Stomach (tissue), 19 donors: ENCODE measurements at places on chromosomes 12 and 14. TPM values are rescaled to one million over a fixed set of nuclear protein-coding genes. Genes with fewer than 3 reads are reported as not detected.
A peak's percentile ranks its signal among the peaks of the same experiment; 100 is the strongest.

The PKP2 gene
- total RNA-seq = 34.4 TPM

The NFE2 gene
- 2.0 TPM for total RNA-seq

The AKAP3 gene
- total RNA-seq = 0.29 TPM

The FBXO21 gene
- 70.4 TPM for total RNA-seq

GRCh38 chr12:57983146-57983857, 41.9 kb downstream of the ATP23 start:
- no peak overlapping the region for H3K27ac ChIP-seq
- H3K36me3 ChIP-seq = no peaks in the 10 kb centered on the region
- no peak for DNase-seq
- H3K27me3 ChIP-seq = no peaks in the 10 kb centered on the region
- H3K4me1 ChIP-seq = no peaks in the 10 kb centered on the region

DNA sequence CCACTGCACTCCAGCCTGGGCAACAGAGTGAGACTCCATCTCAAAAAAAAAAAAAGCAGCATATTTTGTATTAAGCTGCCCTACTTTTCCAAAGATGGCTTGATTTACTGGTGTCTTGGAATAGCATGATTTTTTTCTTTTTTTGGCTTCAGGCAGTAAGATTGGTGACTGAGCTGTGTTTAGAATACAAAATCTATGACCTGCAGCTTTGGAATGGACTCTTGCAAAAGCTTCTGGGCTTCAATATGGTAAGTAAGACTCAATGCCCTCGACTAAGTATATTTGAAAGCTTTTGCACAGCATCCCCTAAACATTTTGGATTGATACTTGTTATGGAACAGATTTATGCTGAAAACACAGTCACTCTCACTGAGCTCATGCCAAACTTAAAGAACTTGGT, 87.8 kb downstream of the KNTC1 start:
- no peaks in the 10 kb centered on the region for H3K4me1 ChIP-seq
- H3K27me3 ChIP-seq = no peaks in the 10 kb centered on the region
- DNase-seq = no peak
- no peak overlapping the region for H3K4me3 ChIP-seq
- H3K27ac ChIP-seq = no peak overlapping the region
- peaks cover 51% of the 10 kb centered on the region for H3K36me3 ChIP-seq

DNA sequence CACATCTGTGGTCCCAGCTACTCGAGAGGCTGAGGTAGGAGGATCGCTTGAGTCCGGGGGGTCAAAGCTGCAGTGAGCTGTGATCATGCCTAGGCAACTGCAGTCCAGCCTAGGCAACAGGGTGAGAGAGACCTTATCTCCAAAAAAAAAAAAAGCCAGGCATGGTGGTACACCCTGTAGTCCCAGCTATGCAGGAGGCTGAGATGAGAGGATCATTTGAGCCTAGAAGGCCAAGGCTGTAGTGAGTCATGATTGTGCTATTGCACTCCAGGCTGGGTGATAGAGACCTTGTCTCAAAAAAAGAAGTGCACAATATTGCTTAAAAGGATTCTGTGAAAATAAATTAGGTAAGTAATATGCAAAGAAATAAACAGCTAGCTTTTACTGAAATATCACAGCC, 17.0 kb downstream of the NAA25 start:
- H3K36me3 ChIP-seq = peaks cover 67% of the 10 kb centered on the region
- H3K4me3 ChIP-seq = no peak overlapping the region
- H3K4me1 ChIP-seq = no peaks in the 10 kb centered on the region
- no peak overlapping the region for H3K27ac ChIP-seq
- H3K27me3 ChIP-seq = no peaks in the 10 kb centered on the region

GRCh38 chr12:58575256-58575655, 345.0 kb downstream of the LRIG3 start:
- H3K36me3 ChIP-seq = no peaks in the 10 kb centered on the region
- H3K27me3 ChIP-seq = no peaks in the 10 kb centered on the region
- no peaks in the 10 kb centered on the region for H3K4me1 ChIP-seq
- no peak for DNase-seq

DNA sequence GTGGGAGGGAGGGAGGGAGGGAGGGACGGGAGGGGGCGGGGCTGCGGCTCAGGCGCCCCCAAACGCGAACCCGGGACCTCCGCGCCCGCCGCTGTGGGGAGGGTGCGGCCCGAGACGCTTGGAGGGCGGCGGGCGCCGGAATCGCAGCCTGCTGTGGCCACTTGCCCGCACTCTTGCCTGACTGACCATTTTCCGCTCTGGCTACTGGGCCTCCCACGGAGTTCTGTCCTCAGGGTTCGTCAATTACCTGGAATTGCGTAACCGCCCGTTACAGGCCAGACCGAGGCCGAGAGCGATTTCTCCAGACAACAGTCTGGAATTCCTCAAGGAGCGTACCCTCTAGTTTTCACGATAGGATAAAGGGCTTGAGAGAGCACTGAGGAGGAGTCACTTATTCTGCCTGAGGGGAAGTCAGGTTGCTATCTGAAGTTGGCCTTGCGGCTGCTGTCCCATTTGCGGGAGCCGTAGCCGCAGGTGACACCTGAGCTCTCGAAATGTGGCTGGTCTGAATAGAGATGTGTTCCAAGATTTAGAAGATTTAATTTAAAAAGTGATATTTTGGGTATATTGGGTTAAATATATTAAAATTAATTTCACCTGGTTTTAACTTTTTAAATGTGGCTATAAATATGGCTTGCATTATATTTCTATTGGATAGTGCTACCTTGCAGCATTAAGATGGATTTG, 446 bp upstream of the ZNF641 start:
- no peaks in the 10 kb centered on the region for H3K27me3 ChIP-seq
- H3K36me3 ChIP-seq = peaks cover 20% of the 10 kb centered on the region
- DNase-seq = peak; percentile 72
- peak overlapping the region; percentile 77 for H3K4me3 ChIP-seq
- H3K4me1 ChIP-seq = peaks cover 19% of the 10 kb centered on the region
- H3K27ac ChIP-seq = peak overlapping the region; percentile 96

- no peak overlapping the region for H3K27ac ChIP-seq
- no peak for DNase-seq
- H3K4me3 ChIP-seq = no peak overlapping the region
- peaks cover 14% of the 10 kb centered on the region for H3K4me1 ChIP-seq
These were observed 20.5 kb downstream of the KRT7 start for GRCh38 chr12:52253391-52254179.
